ENCODE measurements at places on chromosomes 6 and 20.

- no peak for DNase-seq
Measured at GRCh38 chr6:43222418-43223059, 6.7 kb downstream of the DNPH1 start.

- no peak for DNase-seq
Measured at GRCh38 chr6:106495014-106495413, 134.3 kb downstream of the RTN4IP1 start.

DNA sequence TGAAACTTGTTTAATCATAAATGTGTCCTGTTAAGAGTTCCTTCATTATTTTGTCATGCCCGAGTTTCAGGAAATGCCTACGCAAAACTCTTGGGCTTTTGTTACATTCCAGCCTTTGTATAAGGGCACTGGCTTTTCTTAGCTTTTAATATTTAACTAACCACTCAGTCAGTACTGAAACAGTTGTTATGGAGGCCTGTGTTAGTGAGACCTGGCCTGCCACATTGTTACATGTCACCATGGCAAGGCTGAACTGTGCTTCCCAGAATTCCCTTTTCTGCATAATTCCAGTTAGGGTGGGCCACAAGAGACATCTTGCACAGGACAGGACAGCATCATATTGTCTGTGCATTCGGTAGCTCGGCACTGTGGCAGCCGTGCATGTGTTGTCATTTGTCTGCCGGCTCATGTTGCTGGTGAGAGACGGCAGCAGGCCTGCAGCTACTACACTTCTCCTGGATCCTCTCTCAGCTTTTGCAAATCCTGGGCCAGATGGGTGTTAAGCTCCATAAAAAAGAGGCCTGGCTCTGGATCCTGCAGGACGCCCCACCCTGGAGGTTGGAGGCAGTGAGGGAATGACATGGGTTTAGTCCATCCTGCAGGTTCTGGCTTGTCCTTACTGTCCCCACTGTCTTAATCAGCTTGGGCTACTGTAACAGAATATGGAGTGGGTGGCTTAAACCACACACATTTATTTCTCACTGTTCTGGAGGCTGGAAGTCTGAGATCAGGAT is 128.8 kb upstream of the DTNBP1 start:
- no peak for DNase-seq

DNA sequence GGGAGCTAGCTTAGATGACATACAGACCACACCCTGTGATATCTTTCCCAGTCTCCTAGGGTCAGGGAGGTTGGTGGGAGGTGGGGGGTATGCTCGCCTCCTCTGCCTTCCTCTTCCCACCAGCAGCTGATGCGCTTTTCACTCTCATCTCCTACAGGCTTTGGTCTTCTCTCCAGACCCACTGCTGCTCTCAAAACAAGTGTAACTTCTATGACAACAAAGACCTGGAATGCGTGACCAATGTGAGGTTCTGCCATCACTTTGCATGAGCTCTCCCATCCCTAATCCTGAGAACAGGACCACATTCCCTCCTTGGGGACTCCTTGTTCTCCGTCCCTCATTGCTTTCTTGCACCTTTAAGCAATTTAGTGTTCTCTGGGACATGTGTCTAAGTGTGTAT is 2.7 kb downstream of the CTSA start:
- no peak for DNase-seq

GRCh38 chr6:142118328-142118727 is 14.4 kb upstream of the GJE1 start:
- no peak for DNase-seq

DNA sequence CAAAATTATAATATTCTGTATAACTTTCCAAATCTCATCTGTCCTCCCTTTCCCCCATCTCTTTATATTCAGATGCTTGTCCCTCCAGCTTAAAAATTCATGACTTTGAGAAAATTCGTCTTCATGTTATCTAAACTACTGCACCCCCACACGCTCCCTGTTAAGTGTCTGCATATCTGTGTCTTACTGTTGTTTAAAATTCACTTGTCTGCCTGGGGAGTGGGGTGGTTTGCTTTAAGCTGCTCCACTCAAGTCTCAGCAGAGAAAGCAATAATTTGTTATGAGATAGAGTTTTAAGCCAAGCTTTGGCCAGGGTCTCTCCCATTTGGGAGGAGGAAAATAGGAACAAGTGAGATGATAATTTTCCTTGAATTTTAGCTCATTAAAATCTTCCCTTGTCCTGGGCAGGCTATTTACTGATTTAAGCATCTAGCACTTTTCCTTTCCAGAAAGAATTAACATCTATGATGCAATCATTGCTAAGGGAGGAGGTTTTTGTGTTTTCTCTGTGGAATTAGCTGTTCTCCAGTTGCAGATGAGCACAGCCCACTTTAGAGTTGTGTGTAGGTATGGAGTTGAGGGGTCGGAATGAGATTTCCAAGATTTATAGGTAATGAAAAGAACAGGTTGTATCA is 36.8 kb downstream of the MTHFD1L start:
- no peak for DNase-seq

DNA sequence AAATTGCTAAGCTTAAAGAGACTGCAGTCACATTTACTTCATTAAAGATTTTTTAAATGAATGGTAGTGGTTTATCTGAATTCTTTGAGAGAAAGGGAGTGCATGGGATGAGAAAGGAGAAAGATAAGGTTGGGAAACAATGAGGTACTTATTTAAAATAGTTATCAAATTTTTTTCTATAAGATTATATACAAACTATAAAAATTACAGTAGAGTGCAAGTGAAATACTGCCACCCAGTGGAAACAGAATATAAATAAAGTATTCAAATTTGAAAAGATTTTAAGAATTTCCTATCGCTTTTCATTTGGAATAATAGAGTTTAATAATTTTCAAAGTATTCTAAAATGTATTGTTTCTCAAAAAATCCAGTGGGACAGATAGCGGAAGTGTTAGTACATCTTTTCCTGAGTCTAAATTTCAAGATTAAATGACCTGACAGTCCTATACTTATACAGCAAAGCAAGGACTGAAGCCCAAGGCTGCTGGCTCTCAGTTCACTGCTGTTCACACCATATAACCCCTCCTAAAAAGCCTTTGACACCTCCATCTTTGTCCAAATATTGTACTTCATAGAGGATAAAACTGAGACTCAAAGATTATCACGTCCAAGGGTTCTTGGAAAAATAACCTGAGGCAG is 31.1 kb downstream of the EPM2A start:
- no peak for DNase-seq

GRCh38 chr6:13488015-13488895 is 855 bp upstream of the GFOD1 start:
- peak; percentile 52 for DNase-seq

GRCh38 chr6:53109612-53110011 is 39.0 kb downstream of the GCM1 start:
- DNase-seq = no peak

GRCh38 chr6:84095156-84095555 is 61.6 kb downstream of the MRAP2 start:
- DNase-seq = no peak

DNA sequence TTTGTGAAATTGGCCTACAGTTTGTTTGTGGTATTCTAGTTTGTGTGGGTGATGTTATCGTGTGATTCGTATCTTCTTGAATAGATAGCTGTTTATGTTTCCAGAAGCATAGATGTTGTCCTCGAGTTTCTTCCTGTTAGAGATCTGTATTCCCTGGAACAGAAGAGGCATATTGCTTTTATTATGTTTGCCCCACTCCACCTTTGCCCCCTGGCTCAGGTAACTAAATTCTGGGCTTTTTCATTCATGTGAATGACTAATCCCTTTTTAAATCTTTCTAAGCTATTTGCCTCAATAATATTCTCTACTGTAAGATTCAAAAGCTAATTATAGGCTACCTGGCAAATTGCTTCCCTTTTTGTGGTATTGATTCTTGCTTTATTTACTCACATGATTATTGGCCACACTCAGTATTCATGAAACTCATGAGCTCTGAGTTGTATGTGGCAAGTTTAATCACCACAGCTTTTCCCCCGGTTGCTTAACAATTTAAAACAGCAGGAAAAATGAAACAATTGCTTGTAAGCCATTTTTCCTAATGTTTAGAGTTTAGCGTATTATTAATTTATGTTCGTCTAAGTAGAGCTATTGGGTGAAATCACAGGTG is 12.6 kb downstream of the RNF217 start:
- no peak for DNase-seq

GRCh38 chr20:4813863-4814695 is 92.4 kb downstream of the PRND start:
- peak; percentile 62 for DNase-seq

DNA sequence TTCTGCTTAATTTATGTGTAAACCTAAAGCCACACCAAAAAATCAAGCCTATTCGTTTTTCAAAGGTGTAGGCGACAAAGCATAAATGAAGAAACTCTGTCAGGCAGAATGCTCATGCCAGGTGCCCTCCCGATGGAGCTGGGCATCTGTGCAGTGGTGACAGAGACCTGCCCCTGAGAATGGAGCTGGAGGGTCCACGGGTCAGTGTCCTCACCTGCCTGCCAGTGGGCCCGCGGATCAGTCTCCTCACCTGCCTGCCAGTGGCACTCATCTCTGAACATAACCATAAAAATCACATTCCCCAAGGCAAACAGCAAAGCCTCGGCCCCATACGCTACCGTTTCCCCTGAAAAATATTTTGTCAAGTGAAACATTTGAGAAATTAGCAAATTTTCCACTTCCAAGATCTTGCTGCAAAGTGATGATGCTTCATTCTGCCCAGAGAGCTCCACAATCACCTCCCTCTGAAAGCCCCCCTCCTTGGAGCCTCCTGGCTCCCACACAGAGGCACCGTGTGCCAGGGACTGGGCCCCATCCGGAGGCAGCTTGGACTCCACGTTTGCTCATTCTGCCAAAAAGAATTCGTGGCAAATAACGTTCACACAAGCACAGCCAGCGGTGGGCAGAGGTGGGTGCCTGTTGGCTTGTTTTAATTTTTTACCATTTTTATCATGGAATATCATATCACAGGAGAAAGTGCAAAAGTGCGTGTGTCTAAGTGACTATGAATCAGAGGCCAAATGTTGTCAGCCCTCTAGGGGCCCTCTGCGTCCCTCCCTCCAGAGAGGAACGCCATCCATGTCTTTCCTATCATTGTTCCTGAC is 88.8 kb downstream of the YTHDF1 start:
- DNase-seq = no peak

GRCh38 chr6:16007146-16007545 is 121.7 kb upstream of the MYLIP start:
- no peak for DNase-seq

DNA sequence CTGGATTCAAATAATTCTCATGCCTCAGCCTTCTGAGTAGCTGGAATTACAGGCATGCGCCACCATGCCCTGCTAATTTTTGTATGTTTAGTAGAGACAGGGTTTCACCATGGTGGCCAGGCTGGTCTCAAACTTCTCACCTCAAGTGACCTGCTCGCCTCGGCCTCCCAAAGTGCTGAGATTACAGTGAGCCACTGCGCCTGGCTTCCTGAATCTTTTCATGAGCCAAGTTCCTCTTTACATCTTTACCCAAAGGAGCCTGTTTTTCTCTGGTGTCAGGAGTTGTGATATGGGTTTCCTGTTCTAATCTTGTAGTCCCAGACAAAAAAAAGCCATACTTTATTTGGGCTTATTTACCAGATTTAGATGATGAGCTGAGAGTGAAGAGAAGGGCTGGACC is 34.4 kb downstream of the PCNA start:
- no peak for DNase-seq

All from stimulated activated CD4-positive, alpha-beta T cell treated with anti-CD3 and anti-CD28 coated beads, Interleukin-15, amount 100 ng/mL, for 24 hours (primary cell).